ENCODE measurements at places on chromosomes 6 and 20.

DNA sequence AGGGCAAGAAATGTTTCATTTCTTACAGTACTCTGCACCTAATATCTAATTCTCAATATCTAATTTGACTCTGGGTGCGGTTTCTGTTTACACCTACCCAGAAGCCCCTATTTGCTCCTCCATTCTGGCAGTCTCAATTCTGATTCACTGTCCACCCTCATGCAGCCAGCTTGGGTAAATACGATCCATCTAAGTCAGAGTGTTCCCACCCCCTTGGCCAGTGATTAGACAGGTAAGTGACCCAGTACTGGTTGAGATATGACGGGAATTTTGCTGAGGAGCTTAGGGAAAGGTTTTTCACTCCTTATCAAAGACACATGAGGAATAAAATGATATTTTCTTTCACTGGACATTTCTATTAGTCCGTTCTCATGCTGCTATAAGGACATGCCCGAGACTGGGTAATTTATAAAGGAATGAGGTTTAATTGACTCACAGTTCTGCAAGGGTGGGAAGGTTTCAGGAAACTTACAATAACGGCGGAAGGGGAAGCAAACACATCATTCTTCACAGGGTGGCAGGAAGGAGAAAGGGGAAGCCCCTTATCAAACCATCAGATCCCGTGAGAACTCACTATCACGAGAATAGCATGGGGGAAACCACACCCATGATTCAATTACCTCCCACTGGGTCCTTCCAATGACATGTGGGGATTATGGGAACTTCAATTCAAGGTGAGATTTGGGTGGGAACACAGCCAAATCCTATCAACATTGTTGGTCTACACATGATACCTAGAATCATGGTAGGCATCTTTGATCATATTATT lies 29.4 kb downstream of the GLO1 start:
- DNase-seq: no peak

GRCh38 chr6:47168180-47168579 lies 126.0 kb upstream of the ADGRF1 start:
- DNase-seq: no peak

DNA sequence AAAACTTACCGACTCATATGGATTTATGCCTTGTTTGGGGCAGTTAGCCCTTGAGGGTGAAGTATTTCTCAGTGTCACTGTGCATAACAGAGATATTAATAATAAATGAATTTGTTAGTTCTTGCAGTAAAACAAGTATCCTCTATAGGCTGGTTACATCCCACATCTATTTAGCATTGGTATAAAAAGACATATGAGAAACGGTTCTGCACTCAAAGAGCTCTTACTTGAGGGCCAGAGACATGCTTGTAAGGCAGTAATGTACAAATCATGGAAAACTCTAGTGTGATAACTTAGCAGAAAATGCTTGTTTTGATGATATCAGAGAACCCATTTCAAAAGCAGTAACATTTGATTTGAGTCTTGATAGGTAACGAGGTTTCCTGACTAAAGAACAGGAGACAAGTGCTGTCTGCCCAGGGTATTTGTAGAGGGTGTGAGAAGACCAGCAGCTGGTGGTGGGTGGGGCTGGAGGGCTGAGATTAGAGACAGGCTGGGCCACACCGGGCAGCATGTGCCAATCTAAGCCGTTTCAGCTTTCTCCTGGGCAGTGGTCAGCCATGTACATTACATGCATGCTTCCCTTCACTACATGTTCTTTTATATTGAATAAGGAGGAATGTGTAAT lies 46.3 kb downstream of the TULP4 start:
- DNase-seq: no peak

DNA sequence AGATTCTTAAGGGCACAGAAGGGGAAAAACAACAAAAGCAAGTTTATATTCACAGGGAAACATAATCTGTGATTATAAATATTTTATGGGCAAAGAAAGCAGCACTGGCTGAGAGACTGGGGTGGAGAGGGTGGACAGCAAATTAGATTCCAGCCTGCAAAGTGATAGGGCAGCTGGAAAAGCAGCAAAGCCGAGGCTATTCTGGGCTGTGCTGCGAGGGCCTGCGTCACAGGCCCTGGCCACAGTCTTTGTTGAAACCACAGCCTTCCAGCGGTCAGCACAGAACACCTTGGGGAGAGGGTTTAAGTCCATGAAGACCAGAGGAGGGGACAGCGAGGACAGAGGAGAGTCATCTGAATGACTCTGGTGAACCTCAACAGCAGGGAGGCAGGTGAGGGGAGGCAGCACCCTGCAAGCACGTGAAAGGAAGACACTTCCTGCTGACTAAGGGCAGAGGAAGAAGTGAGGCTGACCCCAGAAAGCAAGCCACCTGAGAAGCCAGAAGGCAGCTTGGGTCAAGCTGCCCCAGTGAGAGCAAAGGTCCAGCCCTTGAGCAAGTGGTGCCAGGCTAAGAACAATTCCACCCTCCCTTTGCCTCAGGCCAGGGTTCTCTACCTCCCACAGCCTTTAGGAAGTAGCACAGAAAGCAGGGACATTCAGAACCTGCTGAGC lies 17.1 kb downstream of the MRPL14 start:
- DNase-seq: no peak

GRCh38 chr20:13452470-13453124 lies 186.1 kb downstream of the TASP1 start:
- DNase-seq: no peak

DNA sequence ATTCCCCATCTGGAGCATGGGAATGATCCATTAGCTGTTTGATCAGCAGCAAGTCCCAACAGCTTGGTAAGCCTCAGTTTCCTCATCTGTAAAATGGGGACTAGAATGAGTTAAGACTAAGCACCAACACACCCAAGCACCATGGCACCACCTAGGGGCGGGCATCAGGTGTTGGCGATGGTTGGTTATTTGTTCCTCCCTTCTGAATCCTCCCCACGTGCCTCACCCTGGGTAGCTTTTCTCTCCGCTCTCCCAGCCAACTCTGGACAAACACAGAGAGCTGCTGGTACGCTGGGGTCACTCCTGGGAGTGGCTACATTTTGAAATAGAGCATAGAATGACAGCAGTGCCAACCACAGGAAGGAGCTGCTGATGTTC lies 13.3 kb upstream of the ITPR3 start:
- no peak for DNase-seq

DNA sequence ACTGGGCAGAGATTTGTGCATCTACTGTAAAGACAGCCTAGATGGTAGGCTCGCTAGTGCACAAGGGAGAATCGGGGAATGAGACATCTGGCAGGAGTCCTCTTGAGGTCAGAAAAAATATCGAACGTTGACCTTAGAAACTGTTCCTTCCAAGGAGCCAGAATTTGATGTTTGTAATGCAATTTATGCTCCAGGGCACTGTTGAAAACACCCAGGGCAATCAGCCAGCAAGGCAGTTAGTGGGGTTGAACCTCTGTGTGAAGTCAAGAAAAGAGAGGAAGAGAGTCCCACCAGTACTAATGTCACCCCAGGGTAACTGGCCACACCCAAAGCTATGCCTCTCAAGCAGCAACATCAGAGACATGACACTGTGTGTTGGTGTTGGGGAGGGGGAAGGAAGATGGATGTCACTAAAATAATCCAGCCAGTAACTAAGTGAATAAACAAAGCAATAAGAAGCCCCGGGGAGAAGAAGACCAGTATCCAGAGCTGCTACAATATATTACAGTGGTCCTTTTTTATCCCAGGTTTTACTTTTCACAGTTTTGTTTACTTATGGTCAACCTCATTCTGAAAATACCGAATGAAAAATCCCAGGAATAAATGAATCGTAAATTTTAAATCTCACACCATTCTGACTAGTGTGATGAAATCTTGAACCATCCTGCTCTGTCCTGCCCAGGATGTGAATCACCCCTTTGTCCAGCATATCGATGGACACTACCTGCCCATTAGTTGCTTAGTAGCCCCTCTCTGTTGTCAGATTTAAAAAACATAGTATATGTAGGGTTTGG lies 32.9 kb upstream of the PDE10A start:
- no peak for DNase-seq

DNA sequence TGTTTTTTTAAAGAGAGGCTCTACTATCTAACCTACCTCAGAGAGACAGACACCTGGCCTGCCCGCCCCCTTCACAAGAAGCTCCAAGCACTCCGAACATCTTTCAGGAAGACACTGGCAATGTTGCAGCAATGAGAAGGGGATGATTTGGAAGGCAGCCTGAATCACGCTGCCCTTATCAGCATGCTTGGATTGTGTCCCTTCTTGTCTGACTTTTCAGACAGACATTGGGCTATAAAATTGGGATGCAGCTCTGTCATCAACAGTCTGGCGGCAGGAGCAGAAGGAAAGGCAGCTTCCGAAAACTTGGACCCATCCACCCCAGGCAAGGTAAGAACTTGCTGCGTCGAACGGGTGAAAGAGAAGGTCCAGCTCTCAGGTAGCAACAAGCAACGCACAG lies 56.0 kb downstream of the CDK5RAP1 start:
- no peak for DNase-seq

GRCh38 chr6:13014504-13015378 lies 298.2 kb downstream of the PHACTR1 start:
- peak; percentile 24 for DNase-seq

DNA sequence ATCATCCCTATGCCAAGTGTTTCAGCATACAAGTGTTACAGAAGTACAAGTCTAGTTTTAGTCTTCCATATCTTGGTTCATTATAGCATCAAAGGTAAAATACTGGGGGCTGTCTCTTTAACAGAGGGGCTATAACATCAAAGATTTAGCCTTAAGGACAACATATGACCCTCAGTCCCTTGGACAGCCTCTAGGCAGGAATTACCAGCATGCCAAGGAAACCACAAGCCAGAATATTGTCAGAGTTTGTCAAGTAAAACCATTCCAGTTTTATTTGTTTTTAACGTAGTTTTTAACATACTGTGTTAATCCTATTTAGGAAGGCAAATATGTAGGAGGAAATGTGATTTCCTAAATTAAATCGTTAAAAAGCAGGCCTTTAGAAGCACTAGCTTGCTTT lies 18.6 kb downstream of the ZKSCAN8 start:
- no peak for DNase-seq

- no peak for DNase-seq
Measured at GRCh38 chr6:162957062-162957461, 229.3 kb downstream of the PACRG start.

GRCh38 chr20:32752458-32753250 lies 9.4 kb upstream of the COMMD7 start:
- no peak for DNase-seq

DNA sequence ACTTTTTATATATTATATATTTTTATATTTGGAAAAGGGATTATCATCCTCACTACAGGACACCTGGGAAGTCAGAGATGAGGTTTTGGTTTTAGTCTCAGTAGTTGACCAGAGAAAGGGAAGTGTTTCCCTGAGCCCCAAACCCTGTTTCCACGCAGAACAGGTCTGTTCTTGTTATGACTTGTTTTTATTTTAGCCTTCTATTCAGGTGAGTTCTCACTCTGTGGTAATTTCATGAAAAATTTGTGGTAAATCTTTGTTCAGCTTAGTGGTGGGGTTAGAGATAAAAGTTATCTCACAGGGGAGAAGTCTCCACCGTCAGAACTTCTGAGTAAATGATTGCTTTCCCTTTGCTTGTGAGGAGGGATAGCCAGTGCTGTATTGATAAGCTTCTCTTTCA lies 224.9 kb downstream of the FARS2 start:
- DNase-seq: no peak

GRCh38 chr6:167122827-167123657 lies at the start of gene CCR6:
TSS of gene CCR6 (plus strand) at chr6:167123096. CDS start at chr6:167136135, 13,039 bp downstream.
- no peak for DNase-seq

DNA sequence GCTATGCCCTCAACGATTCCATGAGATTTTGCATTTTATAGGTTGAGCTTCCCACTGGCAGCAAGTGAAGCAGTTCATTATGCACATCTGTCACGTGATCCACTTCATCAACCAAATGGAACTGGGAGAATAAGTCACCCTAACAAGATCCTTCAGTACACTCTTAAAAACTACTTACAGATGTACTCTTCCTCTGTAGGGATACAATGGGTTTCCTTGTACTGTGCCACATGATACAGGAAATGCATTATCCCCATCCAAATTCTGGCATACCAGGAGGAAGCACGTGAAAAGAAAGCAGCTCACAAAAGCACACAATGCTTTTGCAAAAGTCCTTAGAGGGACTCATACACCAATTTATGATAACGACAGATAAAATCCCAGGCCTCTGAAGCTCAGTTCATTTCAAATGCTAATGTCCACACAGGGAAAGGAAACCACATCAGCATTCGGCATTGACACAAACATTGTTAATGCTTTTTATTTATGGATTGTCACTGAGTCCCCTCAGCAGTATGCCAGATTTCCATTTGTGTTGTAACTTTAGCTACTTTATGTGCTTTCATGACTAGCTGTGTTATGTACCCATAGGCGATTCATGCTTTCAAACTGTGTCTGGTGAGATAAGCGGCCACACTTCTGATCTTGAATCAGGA lies 58.1 kb upstream of the REV3L start:
- no peak for DNase-seq

- no peak for DNase-seq
Measured at GRCh38 chr6:25167961-25168360, 111.2 kb upstream of the CARMIL1 start.

DNA sequence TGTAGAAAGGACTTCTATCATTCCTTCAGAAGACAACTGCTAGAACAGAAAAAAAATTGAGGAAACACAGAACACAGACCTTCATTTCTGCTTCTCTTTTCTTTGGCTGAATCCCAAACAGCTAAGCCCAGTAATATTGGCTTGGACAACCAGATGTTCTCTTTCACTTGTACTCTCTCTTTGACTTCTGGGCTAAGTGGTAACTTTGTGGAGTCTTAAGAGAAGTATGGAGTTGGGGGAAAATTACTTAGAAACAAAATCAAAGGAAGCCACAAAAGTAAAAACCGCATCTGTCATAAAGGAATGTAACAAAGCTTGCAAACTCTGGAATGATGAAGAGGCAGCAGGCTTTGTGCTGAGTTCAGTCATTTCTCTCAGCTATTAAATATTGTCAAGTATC lies 587.5 kb downstream of the CBLN4 start:
- no peak for DNase-seq

GRCh38 chr20:36836591-36837269 lies 39.2 kb upstream of the TLDC2 start:
- no peak for DNase-seq

GRCh38 chr6:126481319-126481718 lies 141.4 kb downstream of the CENPW start:
- no peak for DNase-seq

DNA sequence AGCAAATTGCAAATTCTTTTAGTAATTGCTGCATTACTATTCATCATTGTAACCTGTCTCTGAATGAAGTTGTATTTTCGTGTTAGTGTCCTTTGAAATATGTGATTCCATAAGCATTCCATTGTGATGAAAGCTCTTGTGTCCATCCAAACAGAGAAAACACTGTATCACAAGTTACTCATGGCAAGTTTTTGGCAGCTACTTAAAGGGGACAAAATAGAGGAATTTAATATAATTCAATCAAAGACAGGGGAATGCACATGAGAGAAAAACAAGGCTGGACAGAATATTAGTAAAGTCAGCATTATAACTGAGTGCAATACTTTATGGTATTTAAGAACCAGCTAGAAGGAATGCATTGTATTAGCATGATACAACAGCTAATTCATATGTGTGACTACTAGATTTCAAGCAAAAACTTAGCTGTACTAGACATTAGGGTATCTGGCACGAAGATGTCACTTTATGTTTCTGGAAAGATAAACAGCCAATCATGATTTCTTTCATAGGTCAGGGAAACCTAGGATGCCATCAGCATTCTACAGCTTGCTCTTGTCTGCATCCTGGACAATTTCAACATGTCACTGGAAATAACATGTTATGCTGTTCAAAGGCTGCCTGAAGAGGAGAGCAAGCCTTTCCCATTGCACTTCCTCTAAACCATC lies 270.6 kb upstream of the MARCKS start:
- no peak for DNase-seq

- peak; percentile 44 for DNase-seq
Measured at GRCh38 chr6:55578537-55579363, at the start of gene HMGCLL1. TSS of gene HMGCLL1 (minus strand) at chr6:55579192. CDS start at chr6:55579055, 137 bp downstream.

All from progenitor cell of endocrine pancreas (in vitro differentiated cells).